Trophoblast cell (in vitro differentiated cells and primary cell): ENCODE measurements at places on chromosomes 12 and 14.

DNA sequence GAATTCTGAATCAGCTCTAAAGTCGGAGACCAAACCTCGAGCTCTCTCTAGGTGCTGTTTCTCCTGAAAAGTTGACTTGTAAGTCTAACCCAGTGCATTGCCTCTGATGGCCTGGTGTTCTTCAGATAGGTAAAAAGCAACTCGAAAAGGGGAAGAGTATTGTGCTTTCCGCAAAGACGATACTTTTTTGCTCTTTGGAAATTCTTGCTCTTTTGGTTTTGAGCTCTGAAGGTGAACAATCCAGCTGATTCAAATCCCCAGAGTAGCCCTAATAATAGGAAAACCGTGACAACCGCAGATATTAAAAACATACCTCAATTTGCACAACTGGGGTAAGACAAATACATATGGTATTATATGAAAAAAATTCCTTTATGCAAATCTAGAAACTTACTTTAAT is 447.4 kb downstream of the RAD51B start:
- H3K4me1 ChIP-seq, result peaks cover 5% of the 10 kb centered on the region
- peaks cover 3% of the 10 kb centered on the region for H3K36me3 ChIP-seq
- no peaks in the 10 kb centered on the region for H3K27me3 ChIP-seq
- no peak for DNase-seq
- no peak overlapping the region for H3K27ac ChIP-seq
- no peak overlapping the region for H3K4me3 ChIP-seq

- peaks cover 43% of the 10 kb centered on the region for H3K36me3 ChIP-seq
- DNase-seq, result no peak
- H3K27ac ChIP-seq, result no peak overlapping the region
- H3K4me1 ChIP-seq, result no peaks in the 10 kb centered on the region
- H3K4me3 ChIP-seq, result no peak overlapping the region
Observed at GRCh38 chr12:56286044-56286830, 13.9 kb downstream of the CS start.

DNA sequence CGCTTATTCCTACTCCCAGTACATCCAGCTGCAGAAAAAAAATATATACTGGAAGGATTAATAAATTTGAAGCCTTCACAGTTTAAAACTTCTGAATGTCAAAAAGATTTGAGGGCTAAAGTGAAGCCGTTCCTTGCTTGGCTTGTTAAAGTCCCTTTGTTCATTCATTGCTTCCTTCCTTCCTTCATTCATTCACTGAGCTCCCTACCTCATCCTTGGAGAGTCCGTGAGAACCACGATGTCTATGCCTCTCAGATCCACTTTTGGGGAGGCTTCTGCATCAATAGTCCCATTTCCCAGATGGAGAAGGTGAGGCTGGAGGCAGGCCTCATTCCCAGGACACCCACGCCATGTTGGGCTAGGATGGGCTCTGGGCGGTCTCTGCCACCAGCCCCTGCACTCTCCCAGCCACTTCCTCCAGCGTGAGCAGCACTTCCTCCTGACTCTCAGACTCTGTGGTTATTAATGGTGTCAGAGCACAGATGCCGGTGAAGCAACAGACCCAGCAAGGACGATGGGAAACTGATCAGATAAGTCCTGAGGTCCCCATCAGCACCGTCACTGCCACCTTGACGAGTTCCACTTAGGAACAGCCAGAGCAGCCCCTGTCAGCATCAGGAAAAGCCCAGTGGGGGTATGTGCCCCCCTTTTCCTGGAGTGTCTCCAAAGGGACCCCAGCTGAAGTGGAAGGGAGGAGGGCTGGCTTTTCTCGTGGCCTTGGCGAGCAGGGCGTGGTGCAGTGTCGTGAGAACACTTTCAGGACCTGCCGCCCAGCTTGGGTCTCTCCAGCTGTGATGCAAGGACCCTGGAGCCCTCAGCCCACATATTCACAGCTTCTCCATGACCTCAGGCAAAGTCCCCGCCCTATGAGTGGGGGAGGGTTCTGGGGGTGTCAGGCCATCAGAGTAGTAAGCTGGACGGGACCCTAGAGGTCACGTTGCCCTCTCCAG is 21.2 kb downstream of the ASB2 start:
- no peaks in the 10 kb centered on the region for H3K27me3 ChIP-seq
- no peak for DNase-seq
- H3K4me1 ChIP-seq, result peaks cover 13% of the 10 kb centered on the region
- H3K4me3 ChIP-seq, result peak overlapping the region; percentile 10
- no peak overlapping the region for H3K27ac ChIP-seq

DNA sequence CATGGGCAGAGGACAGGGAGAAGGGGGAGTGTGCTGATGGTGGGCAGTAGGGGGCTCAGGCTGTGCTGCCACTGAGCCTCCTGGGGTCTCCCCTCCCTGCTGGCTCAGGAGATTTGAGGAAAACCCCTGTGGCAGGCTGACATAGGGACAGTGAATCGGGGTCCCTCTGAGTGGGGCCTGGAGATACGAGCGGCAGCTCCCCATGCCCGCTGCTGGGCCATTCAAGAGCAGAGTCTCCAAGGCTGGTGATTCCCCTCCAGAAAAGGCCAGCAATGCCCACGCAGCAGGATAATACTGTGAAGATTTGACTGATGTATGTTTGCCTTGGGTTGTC is 288.7 kb upstream of the SFSWAP start:
- H3K36me3 ChIP-seq, result no peaks in the 10 kb centered on the region
- DNase-seq, result no peak
- no peak overlapping the region for H3K27ac ChIP-seq
- H3K27me3 ChIP-seq, result no peaks in the 10 kb centered on the region

DNA sequence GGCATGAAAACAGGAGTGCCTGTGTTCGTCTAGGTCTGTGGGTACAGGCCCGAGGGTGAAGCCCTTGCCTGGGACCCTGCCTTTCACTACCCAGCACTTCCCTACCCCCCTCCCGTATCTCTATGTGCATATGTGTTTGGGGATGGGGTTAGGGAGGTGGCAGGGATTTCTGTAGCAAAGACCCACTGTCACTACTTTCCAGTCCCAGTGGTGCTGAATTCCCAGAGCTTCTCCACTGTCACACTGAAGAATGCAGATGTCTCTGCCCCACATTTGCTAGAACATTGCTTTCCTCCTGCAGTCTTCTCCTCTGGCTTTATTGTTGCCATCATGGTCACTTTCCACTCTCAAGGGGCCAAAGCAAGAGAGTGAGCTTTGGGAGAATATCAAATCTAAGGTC is 203.9 kb downstream of the MYRFL start:
- H3K27ac ChIP-seq, result no peak overlapping the region
- no peak overlapping the region for H3K4me3 ChIP-seq
- H3K36me3 ChIP-seq, result no peaks in the 10 kb centered on the region
- H3K4me1 ChIP-seq, result peaks cover 2% of the 10 kb centered on the region
- no peak for DNase-seq
- no peaks in the 10 kb centered on the region for H3K27me3 ChIP-seq

DNA sequence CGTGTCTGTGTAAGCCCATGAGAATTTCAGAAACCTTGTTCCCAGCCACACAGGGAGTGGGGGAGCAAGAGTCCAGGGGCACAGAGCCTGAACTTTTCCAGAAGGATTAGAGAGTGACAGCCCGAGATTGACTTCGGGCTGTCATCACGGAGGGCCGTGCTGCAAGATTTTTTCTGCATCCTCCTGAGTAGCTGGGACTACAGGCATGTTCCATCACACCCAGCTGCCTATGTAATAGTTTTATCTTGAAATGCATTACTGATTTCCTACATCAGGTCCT is 14.4 kb downstream of the EVL start:
- H3K27ac ChIP-seq, result no peak overlapping the region
- DNase-seq, result no peak
- H3K27me3 ChIP-seq, result no peaks in the 10 kb centered on the region
- H3K4me3 ChIP-seq, result no peak overlapping the region

DNA sequence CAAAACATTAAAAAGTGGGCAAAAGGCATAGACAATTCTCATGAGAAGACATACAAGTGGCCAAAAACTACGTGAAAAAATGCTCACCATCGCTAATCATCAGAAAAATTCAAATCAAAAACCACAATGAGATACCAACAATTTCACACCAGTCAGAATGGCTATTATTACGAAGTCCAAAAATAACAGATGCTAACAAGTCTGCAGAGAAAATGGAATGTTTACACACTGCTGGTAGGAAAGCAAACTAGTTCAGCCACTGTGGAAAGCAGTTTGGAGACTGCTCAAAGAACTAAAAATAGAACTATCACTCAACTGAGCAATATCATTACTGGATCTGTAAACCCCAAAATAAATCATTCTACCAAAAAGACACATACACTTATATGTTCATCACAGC is 76.2 kb downstream of the PRKD1 start:
- H3K4me1 ChIP-seq, result no peaks in the 10 kb centered on the region
- no peak overlapping the region for H3K27ac ChIP-seq
- peaks cover 2% of the 10 kb centered on the region for H3K36me3 ChIP-seq

GRCh38 chr12:1836241-1836803 is 16.0 kb downstream of the LRTM2 start:
- no peak overlapping the region for H3K27ac ChIP-seq
- H3K4me1 ChIP-seq, result peaks cover 4% of the 10 kb centered on the region
- no peak for DNase-seq
- no peaks in the 10 kb centered on the region for H3K27me3 ChIP-seq
- no peak overlapping the region for H3K4me3 ChIP-seq

DNA sequence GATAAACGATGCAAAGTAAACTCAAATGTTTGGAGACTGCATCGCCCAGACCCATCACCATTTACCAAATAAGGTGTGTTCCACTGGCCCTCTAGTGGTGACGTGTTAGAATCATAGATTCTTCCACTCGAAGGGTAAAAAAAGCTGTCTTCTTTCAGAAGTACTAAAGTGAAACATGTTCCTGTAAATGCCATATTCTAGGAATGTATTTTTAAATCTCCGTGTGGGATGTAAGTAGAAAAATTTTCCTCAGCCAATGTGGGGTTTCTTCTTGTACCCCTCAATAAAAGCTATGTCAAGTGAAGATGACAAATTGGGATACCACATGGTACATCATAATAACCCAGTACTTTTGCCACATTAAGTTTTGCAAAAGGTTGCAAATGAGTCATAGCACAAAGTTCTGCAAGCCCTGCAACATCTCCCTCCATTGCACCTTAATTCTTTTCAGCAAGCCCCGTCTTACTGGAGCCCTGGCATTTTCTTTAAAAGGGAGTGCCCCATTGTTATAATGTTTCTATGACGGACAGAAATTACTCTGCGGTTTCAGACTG is 100.8 kb downstream of the CCER1 start:
- no peak overlapping the region for H3K4me3 ChIP-seq
- no peaks in the 10 kb centered on the region for H3K36me3 ChIP-seq
- DNase-seq, result peak; percentile 66
- no peak overlapping the region for H3K27ac ChIP-seq
- no peaks in the 10 kb centered on the region for H3K27me3 ChIP-seq

DNA sequence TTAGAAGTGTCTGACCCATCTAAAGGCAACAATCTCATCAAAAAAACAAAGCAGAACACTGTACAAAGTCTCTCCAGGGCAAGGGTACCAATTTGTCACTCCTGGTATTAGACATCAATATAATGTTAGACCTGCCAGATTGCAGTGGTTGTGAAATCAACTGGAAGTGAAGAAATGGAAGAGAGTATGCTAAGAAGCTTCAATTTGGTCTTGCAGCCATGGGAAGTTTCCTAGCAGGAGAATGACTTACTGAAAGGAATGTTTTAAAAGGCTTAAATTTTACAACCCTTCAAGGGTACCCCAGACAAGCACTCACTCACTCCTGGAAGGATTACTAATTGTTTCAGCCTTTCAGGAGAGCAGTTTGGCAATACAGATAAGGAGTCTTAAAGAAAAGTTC is 18.9 kb downstream of the LLPH start:
- H3K4me1 ChIP-seq, result peaks cover 3% of the 10 kb centered on the region
- peak overlapping the region; percentile 83 for H3K27ac ChIP-seq
- no peak overlapping the region for H3K4me3 ChIP-seq
- DNase-seq, result peak; percentile 37
- no peaks in the 10 kb centered on the region for H3K27me3 ChIP-seq
- H3K36me3 ChIP-seq, result no peaks in the 10 kb centered on the region

GRCh38 chr14:37596790-37597472 is 1.5 kb downstream of the TTC6 start:
- no peak for DNase-seq

DNA sequence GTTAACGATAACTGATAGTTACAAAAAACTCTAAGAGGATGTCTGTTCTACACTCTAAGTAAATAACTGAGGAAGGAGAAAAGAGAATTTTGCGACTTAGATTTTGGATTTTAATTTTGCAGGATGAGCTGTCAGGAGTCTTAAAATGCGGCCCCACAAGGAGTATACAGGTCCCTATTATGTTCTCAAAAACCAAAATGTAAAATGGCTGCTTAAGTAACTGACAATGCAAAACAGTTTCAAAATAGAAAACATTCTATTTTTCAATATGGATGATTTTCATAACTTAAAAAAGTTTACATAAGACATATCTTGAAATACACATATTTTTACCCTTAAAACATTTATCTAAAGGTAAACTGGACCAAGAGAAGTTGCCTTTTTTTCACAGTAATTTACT is 2.6 kb downstream of the CD69 start:
- no peaks in the 10 kb centered on the region for H3K4me1 ChIP-seq
- DNase-seq, result no peak
- no peak overlapping the region for H3K27ac ChIP-seq
- no peaks in the 10 kb centered on the region for H3K27me3 ChIP-seq
- no peaks in the 10 kb centered on the region for H3K36me3 ChIP-seq
- H3K4me3 ChIP-seq, result no peak overlapping the region

DNA sequence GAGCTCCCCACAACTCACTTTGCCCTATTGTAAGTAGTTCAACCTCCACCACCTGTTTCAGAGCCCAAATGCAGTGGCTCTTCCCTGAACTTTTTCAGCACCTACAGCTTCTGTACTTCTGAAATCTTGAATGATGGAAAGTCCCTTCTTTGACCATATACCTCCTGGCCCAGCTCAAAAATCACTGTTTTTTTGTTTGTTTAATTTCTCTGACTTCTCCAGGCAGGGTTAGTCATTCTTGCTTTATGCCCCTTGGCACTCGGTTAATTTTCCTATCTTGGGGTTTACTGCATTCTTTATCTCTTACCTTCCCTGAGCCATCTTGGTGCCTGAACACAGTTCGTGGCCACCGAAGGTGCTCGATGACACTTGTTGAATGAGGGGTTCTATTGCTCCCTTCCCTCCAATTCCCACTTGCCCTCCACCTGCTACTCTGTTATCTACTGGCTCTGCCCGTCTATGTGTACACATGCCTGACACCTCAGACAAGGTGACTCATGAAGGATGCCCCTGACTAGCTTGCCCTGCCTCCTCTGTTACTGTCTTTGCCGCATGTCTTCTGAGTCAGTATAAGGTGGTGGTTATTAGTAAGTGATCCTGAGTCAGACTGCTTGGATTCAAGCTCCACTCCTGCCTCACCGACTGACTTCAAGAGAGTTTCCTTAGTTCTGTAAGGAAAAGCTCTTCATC is 4.4 kb downstream of the AMHR2 start:
- peak; percentile 79 for DNase-seq
- no peaks in the 10 kb centered on the region for H3K36me3 ChIP-seq
- H3K27me3 ChIP-seq, result no peaks in the 10 kb centered on the region
- no peak overlapping the region for H3K27ac ChIP-seq
- no peaks in the 10 kb centered on the region for H3K4me1 ChIP-seq

- H3K4me3 ChIP-seq, result no peak overlapping the region
- no peaks in the 10 kb centered on the region for H3K36me3 ChIP-seq
- no peaks in the 10 kb centered on the region for H3K4me1 ChIP-seq
- no peak overlapping the region for H3K27ac ChIP-seq
- H3K27me3 ChIP-seq, result no peaks in the 10 kb centered on the region
- no peak for DNase-seq
Observed at GRCh38 chr12:98803468-98804209, 158.5 kb downstream of the APAF1 start.
